Cardiac muscle cell (in vitro differentiated cells and primary cell): ENCODE measurements at places on chromosomes 5 and 9.

GRCh38 chr5:86565197-86565789 is 52.4 kb upstream of the COX7C start:
- no peak for DNase-seq

DNA sequence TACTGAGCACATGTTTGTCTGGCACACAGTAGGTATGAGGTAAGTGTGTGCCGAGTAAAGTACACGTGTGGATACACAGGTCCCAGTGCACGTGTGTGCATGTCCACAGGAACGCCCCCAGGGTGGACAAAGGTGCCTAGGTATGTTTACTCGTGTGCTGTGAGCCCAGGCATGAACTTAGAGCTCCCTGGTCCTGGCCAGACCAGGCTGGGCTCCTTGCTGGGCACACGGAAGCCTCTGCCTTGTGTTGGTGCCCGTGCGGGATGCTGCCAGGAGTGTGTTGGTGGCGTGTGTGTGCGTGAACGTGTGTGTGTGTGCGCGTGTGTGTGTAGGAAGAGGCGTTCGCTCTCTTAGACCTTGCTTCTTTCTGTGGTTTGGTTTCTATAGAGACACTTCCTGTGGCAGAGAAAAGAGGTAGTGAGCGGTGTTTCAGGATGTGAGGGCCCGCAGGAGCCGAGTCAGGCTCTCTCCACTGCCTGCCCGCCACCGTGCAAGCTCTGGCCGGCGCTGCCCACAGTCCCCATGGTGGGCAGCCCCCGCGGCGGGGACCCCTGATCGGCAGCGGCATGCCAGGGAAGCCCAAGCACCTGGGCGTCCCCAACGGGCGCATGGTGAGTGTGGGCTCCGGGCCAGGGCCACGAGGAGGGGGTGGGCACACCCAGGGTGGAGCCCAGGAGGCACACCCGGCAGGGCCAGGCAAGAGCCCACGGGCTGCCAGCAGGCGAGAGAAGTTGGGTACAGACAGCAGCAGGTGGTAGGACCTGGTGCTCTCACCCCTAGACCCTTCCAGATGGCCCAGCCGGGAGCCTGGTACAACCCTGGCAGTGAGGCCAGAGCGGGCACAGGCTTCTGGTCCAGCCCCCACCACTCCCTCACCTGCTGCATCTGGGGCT is at the start of gene RGS14:
Gene RGS14, plus strand, starts transcription at position 466 of the 893 bp plus-strand sequence. Its CDS starts 101 bp downstream, at position 567.
- peak; percentile 65 for DNase-seq

DNA sequence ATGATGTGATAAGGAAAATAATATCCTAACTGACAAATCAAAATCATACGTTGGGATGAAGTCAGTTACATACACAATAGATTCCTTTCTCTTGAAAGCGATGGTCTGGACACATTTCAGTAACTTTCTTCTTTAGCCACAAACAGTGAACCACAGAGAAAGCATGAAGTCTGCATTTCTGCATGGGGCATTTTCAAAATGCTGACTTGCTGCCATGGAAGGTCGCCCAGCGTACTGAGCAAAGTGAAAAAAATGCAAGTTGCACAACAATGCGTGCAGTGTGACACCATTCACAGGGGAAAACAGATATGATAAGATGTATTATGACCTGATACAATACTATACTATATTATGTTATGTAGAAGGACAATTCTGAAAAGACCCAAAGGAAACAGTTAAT is 146.3 kb downstream of the SNX18 start:
- no peak for DNase-seq

- DNase-seq, result no peak
These were observed 1.6 kb upstream of the SMIM32 start for GRCh38 chr5:136194576-136194975.

- no peak for DNase-seq
These were observed 11.1 kb upstream of the AQP3 start for GRCh38 chr9:33458444-33458843.
